8988T (cell line): ENCODE measurements at places on chromosomes 1 and 21.

DNA sequence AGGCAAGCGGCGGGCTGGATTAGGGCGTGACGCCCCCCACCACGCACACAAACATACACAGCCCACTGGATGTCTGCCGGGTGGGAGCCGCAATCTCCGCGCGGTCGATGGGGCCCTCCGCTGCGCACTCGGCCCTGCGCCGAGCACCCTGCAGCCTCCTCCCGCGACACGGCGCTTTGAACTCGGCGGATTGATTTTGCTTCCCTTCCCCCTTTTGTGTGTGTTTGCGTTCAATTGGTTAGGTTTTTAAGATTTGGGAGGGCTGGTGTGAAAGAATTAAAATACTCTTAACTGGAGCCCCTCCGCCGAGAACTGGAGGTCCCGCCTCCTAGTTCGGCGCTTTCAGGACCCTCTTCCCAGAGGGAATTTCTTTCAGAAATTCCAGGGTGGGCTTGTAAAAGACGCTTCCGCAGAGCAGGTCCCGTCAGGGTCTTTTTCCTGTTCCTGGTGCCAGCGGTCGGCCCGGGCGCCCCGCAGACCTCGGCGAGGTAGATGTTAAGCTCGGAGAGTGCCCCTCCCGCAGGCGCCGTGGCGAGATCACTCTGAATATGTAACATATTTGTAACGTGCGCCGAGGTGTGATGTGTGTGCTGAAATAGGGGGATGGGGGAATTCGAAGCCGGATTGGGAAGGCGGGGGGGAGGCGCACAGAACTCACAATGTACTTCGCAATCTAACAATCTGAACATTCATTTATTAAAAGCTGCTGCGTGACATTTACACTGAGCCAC, 8.0 kb upstream of the BARHL2 start:
- no peak for DNase-seq

- no peak for DNase-seq
These were observed 12.8 kb downstream of the RGL1 start for GRCh38 chr1:183817576-183818288.

- no peak for DNase-seq
These were observed 3.4 kb downstream of the WNT9A start for GRCh38 chr1:227944090-227944930.

DNA sequence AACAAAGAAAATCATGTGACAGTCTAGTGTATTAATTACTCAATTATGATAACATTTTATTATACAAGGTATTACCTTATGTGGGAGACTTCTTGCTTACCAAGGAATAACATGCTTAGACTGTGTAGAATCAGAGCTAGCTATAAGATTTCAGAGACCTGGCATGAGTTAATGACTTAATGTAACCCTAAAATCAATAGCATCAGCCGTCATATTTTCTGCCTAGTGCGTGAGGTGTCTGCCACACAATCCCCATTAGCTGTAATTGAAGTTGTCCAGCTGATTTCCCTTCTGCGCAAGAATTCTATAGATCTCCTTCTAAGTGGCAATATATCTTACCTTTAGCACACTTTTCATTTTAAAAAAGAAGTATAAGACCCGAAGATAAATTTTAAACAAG, 28.8 kb downstream of the CHODL start:
- no peak for DNase-seq

DNA sequence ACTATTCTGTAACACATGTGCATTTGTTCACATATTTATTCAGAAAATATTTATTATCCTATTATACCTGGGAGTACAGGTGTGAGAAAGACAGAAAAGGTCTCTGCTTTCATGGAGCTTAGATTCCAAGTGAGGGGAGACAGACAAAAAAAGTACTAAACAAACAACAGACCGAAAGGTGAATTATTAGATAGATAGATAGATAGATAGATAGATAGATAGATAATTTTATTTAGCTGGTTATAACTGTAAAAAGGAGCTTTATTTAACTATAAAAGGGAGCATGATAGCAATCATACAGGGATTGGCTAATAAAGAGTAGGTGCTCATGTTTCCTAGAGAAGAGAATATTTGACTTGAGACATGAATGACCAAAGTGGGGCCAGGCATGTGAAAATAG, 119.4 kb downstream of the TNFSF18 start:
- no peak for DNase-seq

GRCh38 chr1:119871881-119872280, 24.4 kb downstream of the ADAM30 start:
- no peak for DNase-seq

DNA sequence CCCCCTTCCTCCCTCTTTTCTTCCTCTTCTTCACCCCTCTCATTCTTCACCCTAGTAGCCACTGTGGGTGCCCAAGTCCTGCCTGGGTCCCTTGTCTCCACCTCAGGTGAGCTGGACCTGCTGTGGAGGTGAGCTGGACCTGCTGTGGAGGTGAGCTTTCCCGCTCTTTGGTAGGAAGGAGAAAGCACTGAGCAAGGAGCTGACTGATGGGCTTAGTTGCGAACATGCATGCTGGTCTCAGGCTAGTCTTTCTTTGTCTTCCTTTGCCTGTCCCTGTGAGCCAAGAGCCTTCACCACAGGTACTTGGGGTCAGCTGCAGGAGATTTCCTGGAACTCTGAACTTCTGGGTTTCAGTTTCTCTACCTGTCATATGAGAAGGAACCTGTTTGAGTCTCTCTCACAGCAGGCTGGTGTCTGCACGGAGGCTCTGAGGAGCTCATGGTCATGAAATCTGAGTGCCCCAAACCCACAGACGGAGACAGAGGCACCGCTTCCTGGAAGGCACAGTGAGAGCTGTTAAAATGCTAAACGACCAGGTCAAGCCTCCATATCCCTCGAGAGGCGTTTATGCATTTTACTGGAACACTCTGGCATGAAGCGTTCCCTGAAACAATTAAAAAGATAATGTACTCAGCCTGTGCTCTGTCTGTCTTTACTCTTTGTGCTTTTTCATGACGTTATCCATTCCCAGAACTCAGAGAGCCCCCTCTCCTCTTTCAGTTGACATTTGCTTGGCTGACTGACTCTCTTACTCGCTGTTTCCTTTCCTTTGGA, 69.5 kb downstream of the RHOU start:
- no peak for DNase-seq

DNA sequence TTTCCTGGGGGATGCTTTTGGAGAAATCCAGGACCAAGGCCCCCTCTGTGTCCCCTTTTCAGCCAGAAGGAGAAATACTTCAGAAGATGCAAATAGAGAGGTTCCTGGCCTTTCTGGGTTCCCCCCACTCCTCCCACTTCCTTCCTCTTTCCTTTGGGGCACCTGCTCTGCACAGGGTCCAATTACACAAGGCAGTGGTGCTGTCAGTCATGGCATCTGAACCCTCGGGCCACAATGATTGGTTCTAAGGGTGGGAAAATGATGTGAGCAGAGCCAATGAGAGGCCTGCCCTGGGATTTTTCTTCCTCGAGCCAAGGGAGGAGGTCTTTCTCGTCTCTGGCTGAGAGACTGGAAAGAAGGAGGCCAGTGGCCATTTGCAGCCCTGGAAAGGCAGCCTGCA, 282.2 kb downstream of the NPHP4 start:
- DNase-seq = no peak

GRCh38 chr1:18886003-18886335, 16.4 kb downstream of the ALDH4A1 start:
- no peak for DNase-seq

DNA sequence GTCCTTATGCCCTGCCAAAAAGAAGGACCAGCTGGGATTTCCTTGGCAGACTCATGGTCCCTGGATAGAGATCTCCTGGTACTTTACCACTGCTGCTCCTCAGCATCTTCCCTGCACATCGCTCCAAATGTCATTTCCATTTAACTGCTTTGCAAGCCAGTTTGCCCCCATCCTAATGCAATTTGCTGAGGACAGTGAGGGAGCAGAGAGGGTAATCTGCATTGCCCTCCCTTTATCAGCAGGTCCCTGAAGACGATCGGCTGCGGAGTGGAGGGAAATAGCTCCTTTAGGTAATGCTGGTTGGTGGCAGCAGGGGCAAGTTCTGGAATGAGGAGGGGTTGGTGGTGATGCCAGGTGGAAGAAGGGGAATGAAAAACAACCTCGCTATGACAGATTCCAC, 2.7 kb downstream of the PLXNA2 start:
- DNase-seq = no peak

DNA sequence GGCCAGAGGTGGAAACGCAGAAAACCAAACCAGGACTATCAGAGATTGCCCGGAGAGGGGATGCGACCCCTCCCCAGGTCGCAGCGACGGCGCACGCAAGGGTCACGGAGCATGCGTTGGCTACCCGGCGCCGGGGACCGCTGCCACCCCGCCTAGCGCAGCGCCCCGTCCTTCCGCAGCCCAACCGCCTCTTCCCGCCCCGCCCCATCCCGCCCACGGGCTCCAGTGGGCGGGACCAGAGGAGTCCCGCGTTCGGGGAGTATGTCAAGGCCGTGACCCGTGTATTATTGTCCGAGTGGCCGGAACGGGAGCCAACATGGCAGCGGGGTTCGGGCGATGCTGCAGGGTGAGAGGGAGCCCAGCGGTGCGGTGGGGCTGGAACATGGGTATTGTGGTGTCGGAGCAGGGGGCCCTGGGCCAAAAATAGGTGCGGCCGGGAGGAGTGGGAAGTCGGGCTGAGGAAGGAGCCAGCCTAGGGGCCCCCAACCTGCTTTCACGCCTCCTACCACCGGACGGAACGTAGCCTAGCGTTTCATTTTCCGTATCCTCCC, at the start of gene ACADM:
TSS of gene ACADM (plus strand) at position 238 of the 551 bp plus-strand sequence. CDS start at position 317, 79 bp downstream.
- peak; percentile 41 for DNase-seq

- no peak for DNase-seq
These were observed 5.9 kb downstream of the KCNJ9 start for GRCh38 chr1:160087118-160087662.
